ENCODE measurements at places on chromosomes 6 and 20. TPM values are rescaled to one million over a fixed set of nuclear protein-coding genes. Genes with fewer than 3 reads are reported as not detected.

GRM1 gene
- 0.07 TPM for total RNA-seq

DNA sequence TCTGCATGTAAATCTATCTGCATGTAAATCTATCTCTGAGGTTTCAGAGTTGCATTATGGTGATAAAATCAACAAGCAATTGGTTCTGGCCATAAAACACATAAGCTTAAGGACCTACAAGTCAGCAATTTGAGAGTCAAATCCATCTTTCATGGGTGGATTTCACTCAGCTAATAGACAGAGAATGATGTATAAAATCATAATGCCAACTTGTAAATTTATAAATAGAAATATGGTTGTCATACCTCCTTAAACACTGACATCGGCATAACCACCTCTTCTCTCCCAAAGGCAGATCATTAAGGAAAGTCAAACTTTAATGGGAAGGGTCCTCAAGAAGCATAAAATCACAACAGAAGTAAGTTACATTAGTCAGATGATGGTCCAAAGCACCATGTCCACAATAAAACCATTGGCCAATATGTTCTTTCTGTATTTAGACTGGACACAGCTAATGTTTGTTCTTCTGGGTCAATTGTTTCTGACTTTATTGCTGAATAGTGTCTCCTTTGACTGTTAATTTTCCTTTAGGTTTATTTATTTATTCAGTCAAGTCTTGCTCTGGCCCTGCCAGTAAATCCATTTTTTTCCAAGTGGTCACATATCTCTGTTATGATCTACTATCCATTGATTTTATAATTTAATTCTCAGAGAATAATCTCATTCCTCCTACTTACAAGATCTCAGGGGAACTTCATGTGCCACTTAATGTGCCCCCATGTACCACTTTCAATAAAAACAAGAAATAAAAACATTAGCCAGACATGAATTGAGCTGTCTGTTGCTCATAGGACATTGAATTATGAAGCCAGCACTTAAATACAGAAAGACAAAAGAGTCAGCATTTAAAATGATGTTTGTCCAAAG is 382.9 kb upstream of the IRAK1BP1 start:
- no peak overlapping the region for H3K4me3 ChIP-seq
- H3K4me1 ChIP-seq, result no peaks in the 10 kb centered on the region
- no peaks in the 10 kb centered on the region for H3K36me3 ChIP-seq
- no peak overlapping the region for H3K27ac ChIP-seq
- no peaks in the 10 kb centered on the region for H3K27me3 ChIP-seq
- no peak for DNase-seq

FAM217A gene
- not detected for total RNA-seq

DNA sequence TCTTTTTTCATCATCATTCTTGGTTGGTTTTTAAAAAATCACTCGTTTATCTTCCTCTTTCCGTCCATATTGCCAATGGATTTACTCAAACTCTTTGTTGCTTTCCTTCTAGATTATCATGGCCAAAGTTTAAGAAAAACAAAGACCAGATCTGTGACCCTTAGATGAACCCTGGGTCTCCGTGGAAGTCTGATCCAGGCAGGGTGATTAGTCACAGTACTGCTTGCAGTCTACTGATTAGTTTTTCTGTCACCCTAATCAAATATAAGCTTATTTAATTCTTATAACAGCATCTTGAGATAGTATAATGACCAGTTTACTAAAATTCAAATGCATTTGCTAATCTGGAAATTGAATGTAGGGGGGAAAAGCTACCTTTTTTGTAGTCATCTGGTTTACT is 6.0 kb upstream of the SMIM28 start:
- H3K4me1 ChIP-seq, result peaks cover 10% of the 10 kb centered on the region
- no peaks in the 10 kb centered on the region for H3K36me3 ChIP-seq
- peak overlapping the region; percentile 12 for H3K4me3 ChIP-seq
- peak overlapping the region; percentile 49 for H3K27ac ChIP-seq

DNA sequence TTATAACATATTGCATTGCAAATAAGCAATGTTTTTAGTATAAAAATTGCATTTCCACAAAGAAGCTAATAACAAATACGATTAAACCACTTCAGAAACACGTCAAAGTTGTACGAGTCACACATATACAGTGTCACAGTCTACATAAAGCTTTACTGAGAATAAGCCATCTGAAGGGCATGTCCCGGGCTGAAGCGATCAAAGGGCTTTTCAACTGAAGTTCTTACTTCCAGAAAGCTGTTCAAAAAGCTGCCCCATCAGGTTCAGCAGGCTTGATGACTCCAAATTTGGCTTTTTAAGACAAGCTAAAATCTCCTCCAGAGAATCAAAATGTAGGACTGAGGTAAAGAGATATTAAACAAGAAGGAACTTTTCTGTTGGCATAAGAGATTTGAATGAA is 37.5 kb upstream of the HAO1 start:
- DNase-seq, result no peak
- H3K4me1 ChIP-seq, result no peaks in the 10 kb centered on the region
- no peaks in the 10 kb centered on the region for H3K36me3 ChIP-seq
- no peak overlapping the region for H3K4me3 ChIP-seq
- H3K27ac ChIP-seq, result no peak overlapping the region

DNA sequence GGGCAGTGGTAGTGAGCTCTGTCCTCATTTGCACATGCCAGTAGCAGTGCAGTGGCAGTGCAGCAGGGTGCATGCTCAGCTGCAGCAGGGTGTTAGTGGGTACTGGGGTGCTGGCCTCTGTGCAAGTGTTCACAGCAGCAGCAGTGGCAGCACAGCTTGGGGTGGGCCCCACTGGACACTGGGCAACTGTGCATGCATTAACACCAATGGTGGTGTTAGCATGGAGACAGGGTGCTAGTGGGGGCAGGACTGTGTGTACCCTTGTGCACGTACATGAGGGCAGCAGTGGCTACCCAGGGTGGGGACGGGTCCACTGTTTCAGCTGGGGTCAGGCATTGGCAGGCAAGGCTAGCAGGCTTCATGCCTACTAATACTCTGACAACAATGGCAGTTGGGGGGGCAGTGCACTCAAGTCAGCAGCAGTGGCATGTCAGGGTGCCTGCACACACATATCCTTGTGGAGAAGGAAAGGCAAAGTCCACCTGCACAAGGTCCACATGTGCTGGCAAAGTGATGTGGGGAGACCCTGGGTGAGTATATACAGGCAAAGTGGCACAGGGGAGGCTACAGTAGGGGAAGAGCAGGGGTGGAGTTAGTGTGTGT is 60.2 kb downstream of the UNC5CL start:
- no peak for DNase-seq
- no peaks in the 10 kb centered on the region for H3K27me3 ChIP-seq
- H3K27ac ChIP-seq, result no peak overlapping the region

- H3K4me1 ChIP-seq, result no peaks in the 10 kb centered on the region
- no peak for DNase-seq
- H3K36me3 ChIP-seq, result no peaks in the 10 kb centered on the region
- no peak overlapping the region for H3K4me3 ChIP-seq
- H3K27me3 ChIP-seq, result no peaks in the 10 kb centered on the region
Observed at GRCh38 chr20:44018259-44018941, 103.7 kb downstream of the TOX2 start.

DNA sequence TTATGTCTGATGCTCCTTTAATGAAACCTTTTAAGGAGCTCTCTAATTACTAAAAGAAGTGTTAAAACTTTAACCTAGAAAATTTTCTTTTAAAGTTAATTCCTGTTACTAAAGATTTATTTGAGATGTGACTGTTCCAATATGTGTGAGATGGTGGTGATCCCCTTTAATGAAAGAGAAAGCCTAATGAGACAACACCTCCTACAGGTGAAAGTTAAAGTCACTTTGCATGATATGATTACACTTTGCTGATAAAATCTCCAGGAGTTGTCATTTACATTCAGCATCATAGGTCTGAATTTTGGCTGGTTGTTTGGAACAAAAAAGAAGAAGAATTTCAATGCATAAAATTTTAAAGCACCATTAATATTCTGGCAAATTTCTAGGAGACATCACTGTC is 307.4 kb downstream of the TRDN start:
- H3K36me3 ChIP-seq, result no peaks in the 10 kb centered on the region
- H3K27ac ChIP-seq, result no peak overlapping the region
- H3K4me1 ChIP-seq, result peaks cover 4% of the 10 kb centered on the region
- no peak for DNase-seq
- no peak overlapping the region for H3K4me3 ChIP-seq

DNA sequence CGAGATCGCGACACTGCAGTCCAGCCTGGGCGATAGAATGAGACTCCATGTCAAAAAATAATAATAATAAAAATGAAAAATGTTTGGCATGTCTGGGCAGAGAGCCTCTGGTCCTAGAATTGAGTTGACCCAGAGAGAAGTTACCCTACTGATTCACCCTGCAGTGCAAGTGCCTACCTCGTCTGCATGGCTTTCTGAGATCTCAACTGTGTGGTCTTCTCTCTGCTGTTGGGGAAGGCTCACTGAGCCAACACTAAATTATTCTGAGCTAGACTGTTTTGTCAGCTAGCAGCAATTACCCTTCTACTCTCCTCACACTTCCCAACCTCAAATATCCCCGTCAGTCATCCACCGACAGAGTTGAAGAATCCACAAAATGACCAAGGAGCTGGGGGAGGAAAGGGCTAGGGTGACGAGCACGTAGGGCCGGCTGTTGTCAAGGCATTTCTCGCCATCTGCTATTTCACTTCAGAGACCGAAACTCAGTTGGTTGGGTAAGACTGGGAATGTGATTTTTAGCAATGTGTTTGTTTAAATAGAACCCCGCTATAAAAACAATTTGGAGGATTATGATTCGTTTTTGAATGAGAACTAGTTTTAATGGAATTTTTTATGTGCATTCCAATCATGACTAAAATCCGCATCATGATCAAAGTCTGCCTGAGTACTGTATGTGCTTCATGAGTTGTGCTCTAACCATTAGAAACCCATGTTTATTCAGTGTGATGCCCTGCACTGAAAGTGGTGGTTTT is 9.4 kb downstream of the MAS1 start:
- no peaks in the 10 kb centered on the region for H3K27me3 ChIP-seq
- H3K36me3 ChIP-seq, result no peaks in the 10 kb centered on the region
- no peak overlapping the region for H3K4me3 ChIP-seq
- H3K4me1 ChIP-seq, result no peaks in the 10 kb centered on the region
- no peak overlapping the region for H3K27ac ChIP-seq

DNA sequence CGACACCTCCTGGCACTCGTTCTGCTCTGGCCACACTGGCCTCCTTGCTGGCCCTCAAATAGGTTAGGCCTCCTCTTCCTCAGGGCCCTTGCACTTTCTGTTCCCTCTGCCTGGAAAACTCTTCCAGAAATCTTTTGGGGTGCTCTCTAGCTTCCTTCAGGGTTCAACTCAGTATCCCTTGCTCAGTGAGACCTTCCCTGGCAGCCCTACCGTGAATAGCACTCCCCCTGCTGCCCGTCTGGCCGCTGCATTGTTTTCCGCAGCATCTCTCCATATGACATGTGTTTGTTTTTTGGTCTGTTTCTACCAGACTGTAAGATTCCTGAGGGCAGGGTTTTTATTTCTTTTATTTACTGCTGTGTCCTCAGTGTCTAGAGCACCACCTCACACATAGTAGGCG is 6.7 kb downstream of the DDX27 start:
- DNase-seq, result no peak
- no peak overlapping the region for H3K4me3 ChIP-seq
- no peaks in the 10 kb centered on the region for H3K4me1 ChIP-seq
- H3K36me3 ChIP-seq, result no peaks in the 10 kb centered on the region

ZC2HC1B gene
- not detected for total RNA-seq

DNA sequence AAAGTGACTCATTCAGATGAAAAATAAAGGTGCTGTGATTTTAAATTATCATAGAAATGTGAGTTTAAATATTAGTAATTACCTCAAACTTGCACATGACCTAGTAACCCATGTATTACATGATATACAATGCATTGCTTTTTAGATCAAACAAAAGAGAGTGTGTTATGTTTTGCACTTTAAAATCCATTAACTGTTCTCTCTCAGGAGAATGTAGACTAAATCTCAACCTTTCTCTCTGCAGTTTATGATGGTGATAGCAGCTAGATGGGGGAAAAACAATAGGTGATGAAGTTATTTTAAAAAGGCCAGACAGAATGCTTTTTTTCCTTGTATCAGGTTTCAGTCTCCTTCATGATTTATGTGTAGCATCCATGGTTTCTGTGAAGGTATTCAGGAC is 404.4 kb upstream of the RNF217 start:
- no peak for DNase-seq
- H3K4me3 ChIP-seq, result no peak overlapping the region
- H3K4me1 ChIP-seq, result no peaks in the 10 kb centered on the region
- no peaks in the 10 kb centered on the region for H3K27me3 ChIP-seq

DNA sequence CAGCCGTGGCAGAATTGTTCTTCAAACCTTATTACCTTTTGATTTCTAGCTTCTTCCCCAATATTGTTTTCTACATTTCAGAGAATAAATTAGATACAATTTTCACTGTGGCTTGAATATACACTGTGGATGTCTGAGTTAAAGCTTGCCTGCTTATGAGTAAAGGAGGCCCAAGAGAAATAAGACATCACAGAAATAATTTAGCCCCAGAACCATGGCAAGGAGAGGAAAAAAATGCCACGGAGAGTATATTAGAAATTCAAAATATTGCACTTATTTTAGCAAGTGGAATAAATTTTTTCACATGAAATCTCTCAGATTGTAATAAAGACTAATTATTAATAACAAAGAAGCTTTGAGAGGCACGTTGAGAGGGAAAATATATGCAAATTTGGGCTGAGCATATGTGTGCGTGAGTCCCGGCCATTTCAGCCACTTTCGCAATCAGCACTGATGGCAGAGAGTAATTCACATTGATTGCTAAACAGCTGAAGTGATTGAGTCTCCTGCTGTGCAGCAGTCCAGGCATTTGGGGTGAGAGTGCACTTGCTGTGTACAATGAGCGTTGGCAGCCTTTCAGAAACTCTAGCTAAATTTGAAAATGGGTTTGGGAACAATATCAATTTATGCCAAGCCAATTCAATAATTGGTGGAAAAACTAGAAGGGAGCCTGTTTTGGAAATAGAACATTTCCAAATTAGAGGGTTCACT is 596.0 kb downstream of the EPM2A start:
- H3K4me1 ChIP-seq, result no peaks in the 10 kb centered on the region
- peak; percentile 81 for DNase-seq
- H3K27ac ChIP-seq, result no peak overlapping the region
- no peak overlapping the region for H3K4me3 ChIP-seq

TSPYL4 gene
- 2.7 TPM for total RNA-seq

GRCh38 chr6:43720999-43721398 is 33.4 kb upstream of the MRPS18A start:
- no peak for DNase-seq
- no peaks in the 10 kb centered on the region for H3K4me1 ChIP-seq
- H3K36me3 ChIP-seq, result no peaks in the 10 kb centered on the region
- H3K27ac ChIP-seq, result no peak overlapping the region
- H3K4me3 ChIP-seq, result no peak overlapping the region

All from right lobe of liver (tissue), 6 donors.